NT2/D1 (cell line): ENCODE measurements at places on chromosomes 16 and 17.

GRCh38 chr17:74568106-74568873, 981 bp upstream of the CD300H start:
- no peak for DNase-seq

DNA sequence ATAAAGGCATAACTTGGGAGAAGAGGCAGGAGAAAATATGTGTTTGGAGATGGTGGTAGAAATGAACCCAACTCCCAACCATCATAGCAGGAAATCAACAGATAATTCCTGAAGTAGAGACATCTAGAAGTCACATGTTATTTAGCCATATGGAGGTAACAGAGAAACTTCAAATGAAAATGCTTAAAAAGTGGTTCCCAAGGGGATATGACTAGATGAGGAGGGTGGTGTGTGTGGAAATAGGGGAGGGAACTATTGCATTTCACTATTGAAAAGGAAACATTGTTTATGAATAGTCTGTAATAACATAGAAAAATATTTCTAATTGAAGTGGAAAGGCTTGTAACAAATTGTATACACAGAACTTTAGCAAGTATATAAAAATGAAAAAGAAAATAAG, 412.0 kb downstream of the SHISA9 start:
- no peak for DNase-seq

DNA sequence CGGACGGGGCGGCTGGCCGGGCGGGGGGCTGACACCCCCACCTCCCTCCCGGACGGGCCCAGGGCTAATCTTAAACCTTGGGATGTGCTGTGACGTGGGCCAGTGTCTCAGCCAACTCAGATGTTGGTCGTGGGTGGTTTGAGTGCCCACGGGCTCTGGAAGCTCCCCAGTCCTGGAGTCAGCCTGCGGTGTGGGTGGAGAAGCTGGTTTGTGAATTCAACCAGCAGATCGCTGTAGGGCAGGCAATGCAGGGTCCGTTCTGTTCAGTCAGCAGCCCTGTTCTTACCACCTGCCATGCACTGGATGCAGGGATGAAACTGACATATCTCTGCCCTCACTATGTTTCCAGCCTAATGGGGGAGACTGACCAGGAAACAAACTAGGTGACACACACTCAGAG, 8.0 kb upstream of the ZNF500 start:
- DNase-seq, result no peak

DNA sequence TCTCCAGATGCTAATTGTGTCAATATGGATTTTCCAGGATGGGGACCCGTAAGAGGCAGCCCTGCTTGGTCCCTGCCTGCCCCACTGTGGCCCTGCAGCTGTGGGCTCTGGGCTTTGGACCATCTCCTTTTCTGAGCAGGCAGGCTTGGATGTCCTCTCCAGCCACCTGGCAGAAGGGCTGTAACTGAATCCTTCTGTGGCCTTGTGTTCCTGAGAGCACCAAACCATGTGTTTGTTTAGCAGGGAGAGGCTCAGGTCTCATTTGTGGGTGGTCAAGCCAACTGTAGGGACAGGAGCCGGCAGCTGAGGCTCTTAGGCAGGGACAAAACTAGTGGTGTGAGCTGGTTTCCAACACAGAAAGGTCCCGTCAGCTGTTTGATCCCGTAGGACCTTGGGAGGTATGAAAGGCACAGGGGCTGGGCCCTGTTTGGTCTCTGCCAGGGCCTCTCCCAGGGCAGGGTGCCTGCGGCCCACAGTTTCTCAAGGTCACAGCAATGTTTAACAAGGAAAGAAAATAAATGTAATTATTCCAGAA, 18.5 kb downstream of the SEC14L5 start:
- DNase-seq, result no peak

- DNase-seq, result no peak
Observed at GRCh38 chr16:61909074-61909473, 127.2 kb downstream of the CDH8 start.

GRCh38 chr17:45437465-45438283, 5.0 kb upstream of the ARHGAP27 start:
- DNase-seq, result no peak

DNA sequence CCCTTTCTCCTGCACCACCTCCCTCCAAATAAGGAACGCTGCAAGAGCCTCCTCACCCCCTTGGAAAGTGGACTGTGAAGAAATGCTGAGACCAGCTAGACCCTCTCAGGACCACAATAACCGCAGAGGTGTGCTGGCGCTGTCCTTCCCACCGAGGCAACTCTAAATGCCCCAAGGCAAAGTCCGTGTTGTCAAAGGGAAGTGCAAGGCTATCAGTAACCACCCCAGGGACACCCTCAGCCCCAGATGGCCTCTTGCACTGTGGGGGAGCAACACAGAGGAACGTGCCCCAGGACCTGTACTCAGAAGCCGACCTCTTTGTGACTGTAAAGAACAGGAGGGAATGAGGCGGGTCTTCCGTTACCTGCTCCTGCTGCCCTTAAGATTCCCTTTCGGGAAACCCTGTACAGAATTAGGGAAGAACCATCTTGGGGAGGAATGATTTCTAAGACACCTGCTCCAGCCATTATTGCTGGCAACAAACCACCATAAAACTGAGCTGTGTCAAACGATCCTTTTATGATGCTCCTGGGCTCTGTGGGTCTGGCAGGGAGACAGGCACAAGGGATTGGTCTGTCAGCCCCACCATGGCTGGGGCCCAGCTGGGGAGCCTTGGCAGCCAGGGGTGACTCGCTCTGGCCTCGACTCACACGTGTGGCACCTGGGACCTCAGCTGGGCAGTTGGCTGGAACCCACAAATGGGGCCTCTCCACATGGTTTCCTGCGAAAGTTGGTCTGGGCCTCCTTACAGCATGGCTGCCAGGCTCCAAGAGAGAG, 14.6 kb upstream of the MED9 start:
- no peak for DNase-seq

- DNase-seq, result peak; percentile 35
Observed at GRCh38 chr17:10549096-10549842, at the start of gene MYH2. Gene MYH2, minus strand, starts transcription at chr17:10549658. Its CDS starts 1,738 bp downstream, at chr17:10547920.
